ENCODE measurements at places on chromosomes 11 and 22.

DNA sequence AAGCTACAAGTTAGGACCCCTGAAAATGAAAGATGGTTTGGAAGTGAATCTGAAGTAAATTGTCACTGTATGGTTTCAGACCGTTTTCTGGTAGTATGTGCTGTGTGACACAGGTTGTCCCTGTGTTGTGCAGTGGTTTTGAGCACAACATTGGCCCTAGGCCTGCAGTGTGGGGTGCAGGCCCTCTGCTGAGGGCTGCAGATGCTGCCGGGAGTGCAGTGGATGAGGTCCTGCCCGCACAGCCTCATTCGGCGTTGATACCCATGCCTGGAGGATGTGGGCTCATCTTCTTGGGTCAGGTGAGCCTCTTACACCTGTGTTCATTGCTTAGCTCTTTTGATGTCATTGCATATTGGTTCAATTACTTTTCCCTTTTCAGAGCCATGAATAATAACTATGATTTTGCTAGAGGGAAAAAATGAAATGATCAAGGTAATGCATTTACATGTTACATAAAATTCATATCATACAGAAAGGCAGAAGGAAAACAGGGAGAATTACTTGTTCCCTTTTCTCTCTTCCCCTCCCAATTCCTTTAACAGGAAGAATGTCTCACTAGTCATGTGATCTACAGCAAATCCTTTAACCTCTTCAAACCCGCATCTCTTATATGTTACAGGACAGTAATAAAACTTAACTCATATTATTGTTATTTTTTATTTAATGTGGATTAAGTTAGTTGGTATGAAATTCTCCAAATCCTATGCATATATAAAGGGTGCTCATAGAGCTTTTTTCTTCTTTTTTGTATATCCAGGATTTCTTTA lies 48.7 kb downstream of the PTPRJ start:
- no peak for DNase-seq

DNA sequence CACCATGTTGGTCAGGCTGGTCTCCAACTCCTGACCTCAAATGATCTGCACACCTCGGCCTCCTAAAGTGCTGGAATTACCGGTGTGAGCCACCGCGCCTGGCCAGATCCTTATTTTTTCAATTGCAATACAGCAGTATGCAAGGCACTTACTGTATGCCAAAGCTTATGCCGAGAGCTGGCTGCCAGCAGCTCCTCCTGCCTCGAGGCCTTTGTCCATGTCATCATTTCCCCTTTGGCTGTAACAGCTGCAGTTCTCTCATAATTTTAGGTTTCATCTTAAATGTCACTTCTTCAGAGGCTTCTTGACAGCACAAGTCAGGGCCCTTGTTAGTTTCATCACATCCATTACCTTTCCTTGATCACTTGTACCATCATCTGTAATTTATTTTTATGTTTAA lies 1.5 kb upstream of the SREBF2 start:
- no peak for DNase-seq

- DNase-seq, result no peak
Observed at GRCh38 chr11:130192845-130193267, 33.3 kb downstream of the ST14 start.

DNA sequence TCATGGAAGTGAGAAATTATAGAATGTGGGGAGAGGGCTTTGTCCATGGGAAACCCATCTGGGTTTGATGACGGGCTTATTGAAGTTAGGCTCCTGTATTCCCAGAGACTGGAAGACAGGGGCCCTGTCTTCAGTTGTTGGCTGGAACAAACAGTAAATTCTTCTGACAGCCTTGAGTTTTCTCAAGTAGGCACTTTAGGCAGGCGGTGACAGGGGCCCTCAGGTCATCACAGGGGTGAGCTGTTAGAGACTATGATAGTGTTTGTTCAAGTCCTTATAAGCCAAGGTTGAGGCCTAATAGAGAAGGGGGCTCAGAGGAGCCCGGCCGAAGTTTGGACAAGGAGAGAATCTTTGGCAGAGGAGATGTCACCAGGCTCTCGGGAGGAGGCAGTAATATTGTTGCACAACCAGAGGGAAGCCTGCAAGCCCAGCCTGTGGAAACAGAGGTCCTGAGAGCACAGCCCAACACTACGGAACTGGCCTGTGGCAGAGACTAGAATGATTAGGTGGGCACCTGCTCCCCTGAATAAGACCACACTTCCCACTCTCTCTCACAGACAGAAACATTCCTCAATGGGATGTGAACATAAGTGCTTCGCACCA lies 20.2 kb upstream of the IL17RA start:
- no peak for DNase-seq

GRCh38 chr22:36838119-36839030 lies 21.5 kb upstream of the PVALB start:
- DNase-seq, result no peak

- DNase-seq, result no peak
Observed at GRCh38 chr22:39525658-39525975, 5.3 kb downstream of the ATF4 start.

- no peak for DNase-seq
Observed at GRCh38 chr11:109133159-109133558, 288.8 kb upstream of the C11orf87 start.

DNA sequence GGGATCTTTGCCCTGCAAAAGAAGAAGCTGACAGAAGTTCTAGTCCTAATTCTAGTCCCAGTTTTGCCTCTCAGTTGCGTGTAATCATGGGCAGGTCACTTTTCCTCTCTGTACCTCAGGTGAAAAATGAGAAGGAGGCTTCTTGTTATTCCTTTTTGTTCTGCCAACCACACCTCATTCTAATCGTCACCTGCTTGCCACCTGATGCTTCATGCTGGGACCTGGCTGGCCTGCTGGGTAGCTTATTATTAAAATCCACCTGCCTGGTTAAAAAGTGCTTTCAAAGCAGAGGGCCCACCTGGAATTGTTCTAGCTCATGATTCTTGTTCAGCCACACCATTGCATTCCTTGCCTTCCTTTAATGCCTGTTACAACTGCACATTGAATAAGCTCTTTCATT lies 8.4 kb upstream of the ALG8 start:
- DNase-seq, result no peak

DNA sequence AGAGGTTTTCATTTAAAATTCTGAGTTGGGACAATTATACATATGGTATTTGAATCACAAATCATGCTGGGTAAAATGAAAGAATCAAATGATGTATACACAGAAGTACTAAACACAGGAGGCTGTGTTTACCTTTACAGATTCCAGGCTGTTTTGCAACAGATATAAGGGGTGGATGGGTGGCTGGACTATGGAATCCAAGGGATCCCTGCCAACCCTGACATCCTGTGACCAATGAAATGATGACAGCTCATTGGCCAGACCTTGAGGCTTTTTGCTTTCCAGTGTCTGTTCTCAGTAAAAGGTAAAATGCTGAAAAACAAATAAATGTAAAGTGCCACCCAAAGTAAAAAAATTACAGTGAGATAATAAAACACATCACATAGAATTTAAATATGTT lies 3.3 kb upstream of the DDI1 start:
- DNase-seq, result no peak

GRCh38 chr11:44777209-44778194 lies 50.7 kb downstream of the TSPAN18 start:
- peak; percentile 58 for DNase-seq

DNA sequence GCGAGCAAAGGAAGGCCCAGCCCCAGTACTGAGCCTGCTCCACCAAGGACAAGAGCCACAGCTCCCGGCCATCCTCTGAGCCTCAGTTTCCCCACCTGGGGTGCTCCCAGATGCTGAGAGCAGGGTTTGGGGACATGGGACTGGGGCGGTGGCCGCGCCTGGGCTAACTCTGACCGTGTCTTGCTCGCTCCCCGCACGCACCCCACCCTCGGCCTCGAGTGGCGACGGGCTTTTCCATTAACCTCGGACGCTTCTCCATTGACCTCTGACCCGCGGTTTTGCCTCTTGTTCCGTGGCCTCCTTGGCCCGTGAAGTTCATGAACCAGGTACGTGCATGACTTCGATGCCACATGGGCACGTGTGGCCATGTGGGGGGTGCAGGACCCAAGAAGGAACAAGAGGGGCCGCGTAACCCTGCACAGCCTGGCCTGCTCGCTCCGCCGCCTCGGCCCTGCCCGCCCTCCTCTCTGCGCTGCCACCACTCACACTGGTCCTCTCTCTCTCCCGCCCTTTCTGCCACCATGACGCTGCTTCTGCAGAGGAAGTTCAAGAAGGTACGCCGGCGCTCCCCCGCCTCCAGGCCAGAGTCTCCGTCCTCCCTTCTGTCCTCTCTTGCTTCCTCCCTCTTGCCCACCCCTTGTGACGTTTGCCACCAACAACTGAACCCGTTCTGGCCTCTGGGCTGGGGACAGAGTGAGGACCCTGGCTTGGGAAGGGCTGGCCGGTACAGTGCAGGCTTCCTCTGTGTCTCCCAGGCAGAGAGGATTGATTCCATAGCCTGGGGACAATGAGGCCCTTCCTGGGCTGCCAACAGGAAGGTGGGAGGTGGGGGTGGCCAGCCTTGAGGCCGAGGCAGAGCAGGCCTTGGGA lies 6.9 kb downstream of the TNNT3 start:
- DNase-seq, result no peak

DNA sequence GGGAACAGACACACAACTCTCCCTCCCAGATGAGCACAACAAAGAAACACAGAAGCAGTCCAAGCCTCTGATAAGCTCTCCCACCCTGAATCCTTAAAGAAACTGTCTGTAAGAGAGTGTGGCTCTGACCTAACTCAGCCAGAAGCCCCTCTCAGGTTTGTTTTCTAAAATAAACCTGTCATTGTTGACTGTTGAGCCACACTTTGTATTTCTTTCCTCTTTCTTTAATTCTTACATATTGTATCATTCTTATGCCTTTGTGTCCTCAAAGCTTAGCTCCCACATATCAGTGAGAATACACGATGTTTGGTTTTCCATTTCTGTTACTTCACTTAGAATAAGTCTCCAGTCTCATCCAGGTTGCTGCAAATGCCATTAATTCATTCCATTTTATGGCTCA lies 7.8 kb upstream of the OR8D2 start:
- no peak for DNase-seq

GRCh38 chr11:118213201-118213600 lies 11.6 kb downstream of the JAML start:
- DNase-seq, result no peak

DNA sequence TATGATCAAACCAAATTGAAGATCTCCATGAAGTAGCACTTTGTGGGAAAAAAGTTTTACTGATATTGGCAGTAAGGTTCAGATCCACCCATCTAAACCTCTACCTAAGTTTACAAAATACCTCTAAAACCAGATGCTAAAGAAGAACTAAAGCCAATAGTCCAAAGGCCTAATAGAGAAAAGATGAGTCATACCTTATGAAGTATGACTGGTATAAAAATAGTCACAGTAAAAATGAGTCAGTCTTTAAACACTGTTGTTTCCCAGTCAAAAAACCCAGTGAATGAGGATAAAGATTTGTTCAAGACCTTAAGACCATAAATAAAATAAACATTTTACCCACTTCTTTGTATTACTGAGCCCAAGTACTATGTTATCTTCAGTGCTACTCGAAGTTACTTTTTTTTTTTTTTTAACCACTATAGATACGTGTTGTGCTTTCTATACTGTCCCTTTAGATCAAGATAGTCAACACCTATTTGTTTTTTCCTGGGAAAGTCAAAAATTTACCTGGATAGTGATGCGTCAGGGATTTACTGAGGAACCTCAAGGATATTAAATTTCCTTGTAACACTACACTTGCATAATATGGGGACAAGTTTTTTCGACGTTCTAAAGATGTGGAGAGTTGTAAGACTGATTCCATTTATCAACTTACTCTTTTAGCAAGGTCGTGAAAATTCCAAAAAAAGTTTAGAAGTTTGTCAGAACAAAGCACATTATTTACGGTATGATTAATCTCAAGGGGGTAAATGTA lies 87.3 kb downstream of the CCDC73 start:
- no peak for DNase-seq

GRCh38 chr11:108847298-108847990 lies 182.6 kb downstream of the DDX10 start:
- DNase-seq, result no peak

DNA sequence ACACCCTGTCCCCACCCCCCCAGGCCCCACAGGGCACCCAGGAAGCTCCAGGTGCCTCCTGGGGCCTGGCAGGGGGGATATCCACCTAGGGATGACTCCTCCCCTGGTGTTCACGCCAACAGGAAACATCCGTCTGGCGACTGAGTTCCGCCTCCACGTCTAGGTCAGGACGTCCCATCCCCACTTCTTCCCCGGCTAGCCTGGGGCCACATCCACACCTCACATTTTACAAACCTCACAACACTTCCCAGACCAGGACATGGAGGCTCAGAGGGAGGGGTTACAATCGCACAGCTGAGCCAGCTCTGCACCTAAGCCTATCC lies 21.0 kb downstream of the MAFF start:
- DNase-seq, result no peak

GRCh38 chr11:129277198-129277843 lies 85.2 kb upstream of the ARHGAP32 start:
- no peak for DNase-seq

DNA sequence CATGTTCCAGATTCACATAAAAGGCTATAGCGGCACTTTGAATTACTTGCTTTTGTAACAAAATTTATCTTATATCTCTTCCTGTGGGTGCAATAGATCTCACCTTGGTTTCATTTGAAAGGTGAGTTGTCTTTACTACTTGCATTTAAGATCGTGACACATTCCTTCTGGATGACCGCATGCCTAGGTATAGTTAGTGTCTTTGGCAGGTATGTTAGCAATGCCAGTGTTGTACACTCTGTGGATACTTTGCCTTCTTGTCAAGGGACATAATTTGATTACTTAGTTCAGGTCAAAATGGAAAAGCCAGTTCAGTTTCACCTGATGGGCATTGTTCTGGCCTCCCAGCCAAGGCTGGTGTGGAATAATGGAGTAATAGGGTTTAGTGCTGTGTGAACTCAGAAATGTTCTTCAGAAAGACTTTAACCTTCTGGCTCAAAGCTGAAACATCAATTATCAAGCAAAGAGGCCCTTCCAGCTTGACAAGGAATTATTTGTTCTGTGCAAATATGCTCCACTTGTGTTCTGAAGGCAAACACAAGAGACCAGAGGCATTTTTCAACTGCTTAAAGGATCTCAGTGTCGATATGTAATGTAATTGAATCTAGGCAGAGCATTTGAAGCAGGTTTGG lies 64.6 kb downstream of the AMOTL1 start:
- no peak for DNase-seq
